Stimulated activated naive B cell treated with anti-CD40 and anti-IgM and Interleukin-4, amounts not matched to agents 10 μg/mL and 1 μg/mL and 100 μg/mL, for 72 hours (primary cell): ENCODE measurements at places on chromosomes 7 and 10.

- H3K27me3 ChIP-seq, result no peaks in the 10 kb centered on the region
- H3K4me1 ChIP-seq, result peaks cover 5% of the 10 kb centered on the region
- DNase-seq, result no peak
- H3K36me3 ChIP-seq, result peaks cover 2% of the 10 kb centered on the region
- H3K4me3 ChIP-seq, result no peak overlapping the region
Observed at GRCh38 chr7:39910108-39910869, 39.8 kb upstream of the CDK13 start.

- no peak for DNase-seq
- H3K27ac ChIP-seq, result no peak overlapping the region
- no peak overlapping the region for H3K4me3 ChIP-seq
- no peaks in the 10 kb centered on the region for H3K36me3 ChIP-seq
- H3K27me3 ChIP-seq, result no peaks in the 10 kb centered on the region
Observed at GRCh38 chr7:81404669-81405068, 365.2 kb downstream of the HGF start.

GRCh38 chr10:48708144-48708543 lies 23.5 kb downstream of the WDFY4 start:
- DNase-seq, result no peak
- H3K36me3 ChIP-seq, result peaks cover 71% of the 10 kb centered on the region
- peak overlapping the region; percentile 81 for H3K27ac ChIP-seq

GRCh38 chr10:16381083-16381482 lies 55.7 kb upstream of the PTER start:
- no peak overlapping the region for H3K4me3 ChIP-seq
- DNase-seq, result no peak
- no peak overlapping the region for H3K27ac ChIP-seq

- no peaks in the 10 kb centered on the region for H3K36me3 ChIP-seq
- no peak for DNase-seq
- H3K4me3 ChIP-seq, result no peak overlapping the region
- no peaks in the 10 kb centered on the region for H3K27me3 ChIP-seq
- no peaks in the 10 kb centered on the region for H3K4me1 ChIP-seq
- H3K27ac ChIP-seq, result no peak overlapping the region
Observed at GRCh38 chr10:131429942-131430341, 118.4 kb upstream of the TCERG1L start.

DNA sequence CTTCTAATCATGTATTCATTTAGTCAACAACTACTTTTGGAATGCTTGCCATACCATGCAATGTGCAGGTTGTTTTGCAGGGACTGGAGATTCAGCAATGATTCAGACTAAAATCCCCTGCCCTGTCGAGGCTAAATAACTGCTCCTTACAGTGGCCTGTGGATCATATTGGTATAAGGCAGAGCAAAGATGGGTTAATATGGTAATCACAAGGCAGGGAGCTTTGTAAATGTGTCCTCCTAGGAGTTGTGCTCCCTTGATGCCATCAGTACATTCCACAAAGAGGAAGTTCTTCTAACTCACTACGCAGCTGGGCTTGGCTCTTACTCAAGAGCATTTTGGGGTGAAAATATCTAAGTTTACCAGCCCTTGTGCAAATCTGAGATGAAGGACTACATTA lies 614 bp upstream of the IFIT2 start:
- H3K27me3 ChIP-seq, result no peaks in the 10 kb centered on the region
- H3K4me1 ChIP-seq, result peaks cover 57% of the 10 kb centered on the region
- peaks cover 4% of the 10 kb centered on the region for H3K36me3 ChIP-seq

GRCh38 chr10:127932521-127933270 lies 25.8 kb downstream of the PTPRE start:
- H3K36me3 ChIP-seq, result no peaks in the 10 kb centered on the region
- DNase-seq, result no peak
- H3K4me1 ChIP-seq, result no peaks in the 10 kb centered on the region
- peaks cover 12% of the 10 kb centered on the region for H3K27me3 ChIP-seq

DNA sequence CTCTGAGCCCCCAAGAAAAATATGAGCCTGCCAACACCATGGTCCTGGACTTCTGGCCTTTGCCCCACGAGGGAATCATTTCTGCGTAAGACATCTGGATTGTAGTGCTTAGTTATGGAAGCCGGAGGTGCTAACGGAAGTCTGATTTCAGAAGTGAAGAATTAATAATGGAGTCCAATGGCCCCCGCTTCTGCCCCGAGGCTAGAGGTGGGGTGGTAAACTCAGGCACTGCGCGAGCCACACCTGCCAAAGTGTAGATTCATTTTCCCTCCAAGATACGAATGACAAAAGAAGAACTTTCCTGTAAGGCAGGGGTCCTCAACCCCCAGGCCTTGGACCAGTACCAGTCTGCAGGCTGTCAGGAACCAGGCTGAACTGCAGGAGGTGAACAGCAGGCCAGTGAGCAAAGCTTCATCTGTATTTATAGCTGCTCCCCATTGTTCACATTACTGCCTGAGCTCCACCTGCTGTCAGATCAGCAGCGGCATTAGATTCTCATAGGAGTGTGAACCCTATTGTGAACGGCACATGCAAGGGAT lies 22.3 kb downstream of the CNPY1 start:
- peaks cover 57% of the 10 kb centered on the region for H3K27me3 ChIP-seq
- no peak overlapping the region for H3K27ac ChIP-seq
- H3K36me3 ChIP-seq, result no peaks in the 10 kb centered on the region
- no peak for DNase-seq
- H3K4me3 ChIP-seq, result no peak overlapping the region
- no peaks in the 10 kb centered on the region for H3K4me1 ChIP-seq

- H3K36me3 ChIP-seq, result no peaks in the 10 kb centered on the region
- no peak overlapping the region for H3K27ac ChIP-seq
- DNase-seq, result no peak
- H3K27me3 ChIP-seq, result peaks cover 27% of the 10 kb centered on the region
- H3K4me1 ChIP-seq, result peaks cover 6% of the 10 kb centered on the region
Observed at GRCh38 chr7:94295850-94296249, 98.8 kb upstream of the COL1A2 start.

DNA sequence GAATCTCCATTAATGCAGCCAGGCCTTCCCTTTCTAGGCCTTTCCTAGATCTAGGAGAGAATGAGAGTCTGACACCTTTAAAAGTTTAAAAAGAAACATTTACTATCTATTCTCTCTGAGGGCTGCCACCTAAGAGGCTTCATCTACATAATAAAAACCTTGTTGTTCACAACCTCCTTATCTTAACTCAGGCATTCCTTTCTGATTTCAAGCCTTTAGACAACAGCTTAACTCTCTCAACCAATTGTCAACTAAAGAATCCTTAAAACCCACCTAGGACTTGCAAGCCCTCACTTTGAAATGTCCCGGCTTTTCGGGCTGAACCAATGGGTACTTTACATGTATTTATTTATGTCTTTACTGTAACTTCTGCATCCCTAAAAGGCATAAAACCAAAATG lies 64.3 kb upstream of the RET start:
- no peak overlapping the region for H3K27ac ChIP-seq
- H3K27me3 ChIP-seq, result no peaks in the 10 kb centered on the region
- no peak overlapping the region for H3K4me3 ChIP-seq
- H3K4me1 ChIP-seq, result no peaks in the 10 kb centered on the region
- no peak for DNase-seq

DNA sequence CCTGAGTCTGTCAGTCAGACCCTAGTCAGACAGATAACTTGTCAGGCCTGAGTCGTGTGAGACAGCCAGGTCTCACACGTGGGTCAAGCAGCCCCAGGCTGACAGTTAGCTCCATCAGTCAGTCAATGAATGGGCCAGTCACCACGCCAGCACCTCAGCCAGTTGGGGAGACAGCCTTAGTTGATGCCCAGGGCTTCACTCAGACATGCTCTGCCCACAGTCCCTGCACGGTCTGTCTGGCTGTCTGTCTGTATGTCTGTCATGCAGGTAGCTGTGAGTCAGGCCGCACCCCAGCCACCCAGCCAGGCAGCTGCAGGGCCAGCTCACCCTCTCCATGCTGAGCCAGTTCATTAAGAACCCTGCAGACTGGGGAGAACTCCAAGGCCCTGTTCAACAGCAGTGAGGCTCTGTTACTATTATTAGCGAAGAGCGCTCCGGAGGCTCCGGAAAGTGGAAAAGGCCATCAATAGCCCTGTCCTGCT lies 141.1 kb upstream of the PCBD1 start:
- H3K27me3 ChIP-seq, result peaks cover 18% of the 10 kb centered on the region
- no peak overlapping the region for H3K4me3 ChIP-seq
- no peak overlapping the region for H3K27ac ChIP-seq
- H3K4me1 ChIP-seq, result no peaks in the 10 kb centered on the region
- DNase-seq, result no peak
- H3K36me3 ChIP-seq, result no peaks in the 10 kb centered on the region

- no peaks in the 10 kb centered on the region for H3K27me3 ChIP-seq
- H3K4me3 ChIP-seq, result no peak overlapping the region
- H3K4me1 ChIP-seq, result no peaks in the 10 kb centered on the region
- no peak for DNase-seq
Observed at GRCh38 chr10:105540381-105540780, 899.3 kb downstream of the SORCS3 start.

DNA sequence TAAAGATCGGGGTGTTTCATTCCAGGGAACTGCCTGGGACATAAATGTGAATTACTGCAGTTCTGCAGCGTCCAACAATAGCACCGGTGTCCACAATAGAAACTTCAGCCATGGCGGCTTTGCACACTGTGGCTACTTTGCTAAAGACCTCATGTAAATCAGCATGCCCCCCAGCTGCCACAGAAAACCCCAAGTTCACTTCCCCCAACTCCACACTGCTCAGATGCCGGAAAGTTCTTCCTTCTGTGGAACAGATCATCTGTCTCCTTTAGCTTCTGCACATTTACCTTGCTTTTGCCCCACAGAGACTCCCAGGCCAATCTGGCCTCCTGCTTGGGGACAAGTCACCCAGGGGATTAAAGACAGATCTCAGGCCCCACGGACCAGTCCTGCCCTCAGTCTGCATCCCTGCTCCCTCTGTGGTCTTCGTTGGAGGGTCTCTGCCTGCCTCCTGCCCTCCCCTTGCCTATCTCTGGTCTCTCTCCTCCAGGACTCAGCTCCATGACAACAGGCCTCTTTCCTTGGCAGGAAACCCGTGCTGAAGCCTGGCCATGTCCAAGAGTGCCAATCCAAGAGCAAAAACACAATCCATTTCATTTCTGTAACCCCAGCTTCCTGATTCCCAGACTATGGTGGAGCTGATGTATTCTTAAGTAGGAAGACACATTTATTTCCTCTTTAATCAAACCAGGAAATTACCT lies 403.2 kb downstream of the RPS24 start:
- no peak for DNase-seq
- peaks cover 3% of the 10 kb centered on the region for H3K4me1 ChIP-seq
- peaks cover 31% of the 10 kb centered on the region for H3K27me3 ChIP-seq

DNA sequence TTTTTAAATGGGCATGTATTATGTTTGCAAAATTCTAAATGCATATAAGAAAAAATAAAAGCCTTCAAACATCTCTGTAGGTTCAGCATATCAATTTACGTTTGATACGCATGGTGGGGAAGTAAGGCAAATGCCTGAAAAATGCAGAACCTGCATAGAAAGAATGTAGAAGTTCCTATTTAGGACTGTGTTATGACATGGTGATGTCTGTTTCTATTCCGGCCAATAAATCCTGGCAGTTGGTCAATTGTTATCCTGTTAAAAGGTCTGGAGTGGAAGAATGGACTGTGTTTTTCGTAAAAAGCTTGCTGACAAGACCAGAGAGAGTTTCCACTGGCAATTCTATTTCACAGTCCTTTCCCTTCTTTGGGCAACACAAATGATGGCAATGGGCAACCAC lies 49.6 kb upstream of the CAV2 start:
- peaks cover 3% of the 10 kb centered on the region for H3K27me3 ChIP-seq
- no peak overlapping the region for H3K4me3 ChIP-seq
- no peak for DNase-seq
- no peak overlapping the region for H3K27ac ChIP-seq
- no peaks in the 10 kb centered on the region for H3K36me3 ChIP-seq

DNA sequence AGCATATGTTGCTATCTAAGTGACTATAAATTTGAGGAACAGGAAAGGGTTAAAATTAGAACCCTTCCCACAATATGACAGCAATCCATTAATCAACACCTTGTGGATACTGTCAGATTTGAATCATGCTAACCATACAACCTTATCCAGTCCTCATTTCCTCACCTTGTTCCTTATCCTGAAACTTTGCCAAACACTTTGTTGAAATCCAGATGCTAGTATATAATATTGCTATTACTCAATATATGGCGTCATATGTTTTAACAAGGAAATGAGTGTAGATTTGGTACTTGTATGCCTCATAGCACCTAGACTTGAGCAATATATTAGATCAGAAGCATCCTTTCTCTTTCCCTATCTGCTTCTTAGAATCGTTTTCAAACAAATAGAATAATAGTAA lies 66.3 kb upstream of the SLC25A13 start:
- peaks cover 2% of the 10 kb centered on the region for H3K36me3 ChIP-seq
- no peak overlapping the region for H3K4me3 ChIP-seq
- no peak for DNase-seq
- no peaks in the 10 kb centered on the region for H3K4me1 ChIP-seq
- H3K27ac ChIP-seq, result no peak overlapping the region
- H3K27me3 ChIP-seq, result no peaks in the 10 kb centered on the region

DNA sequence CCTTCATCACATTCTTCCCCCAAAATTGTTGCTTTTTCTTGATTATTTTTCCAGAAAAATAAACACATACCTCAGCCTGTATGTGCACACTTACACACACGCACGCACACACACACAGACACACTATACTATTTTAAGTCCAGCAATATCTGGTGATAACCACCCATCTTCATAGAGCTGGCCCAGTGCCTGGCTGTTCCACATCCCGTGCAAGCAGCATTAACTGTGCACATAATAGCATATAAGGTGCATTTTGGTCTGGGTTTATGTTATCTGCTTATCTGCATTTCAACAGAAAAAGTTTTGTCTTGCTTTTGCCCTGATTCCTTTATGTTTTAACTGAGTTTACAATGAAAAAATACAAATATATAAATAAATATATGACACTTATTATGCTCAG lies 143.1 kb upstream of the KLF6 start:
- no peaks in the 10 kb centered on the region for H3K27me3 ChIP-seq
- H3K36me3 ChIP-seq, result no peaks in the 10 kb centered on the region
- H3K4me1 ChIP-seq, result peaks cover 38% of the 10 kb centered on the region
- H3K4me3 ChIP-seq, result no peak overlapping the region
- no peak for DNase-seq

GRCh38 chr7:38222481-38223096 lies 44.5 kb downstream of the STARD3NL start:
- H3K4me1 ChIP-seq, result peaks cover 5% of the 10 kb centered on the region
- H3K36me3 ChIP-seq, result peaks cover 30% of the 10 kb centered on the region
- H3K27ac ChIP-seq, result no peak overlapping the region
- no peaks in the 10 kb centered on the region for H3K27me3 ChIP-seq

- no peaks in the 10 kb centered on the region for H3K36me3 ChIP-seq
- DNase-seq, result no peak
- H3K4me3 ChIP-seq, result no peak overlapping the region
- no peaks in the 10 kb centered on the region for H3K27me3 ChIP-seq
Observed at GRCh38 chr10:51950371-51950995, 251.1 kb upstream of the CSTF2T start.

DNA sequence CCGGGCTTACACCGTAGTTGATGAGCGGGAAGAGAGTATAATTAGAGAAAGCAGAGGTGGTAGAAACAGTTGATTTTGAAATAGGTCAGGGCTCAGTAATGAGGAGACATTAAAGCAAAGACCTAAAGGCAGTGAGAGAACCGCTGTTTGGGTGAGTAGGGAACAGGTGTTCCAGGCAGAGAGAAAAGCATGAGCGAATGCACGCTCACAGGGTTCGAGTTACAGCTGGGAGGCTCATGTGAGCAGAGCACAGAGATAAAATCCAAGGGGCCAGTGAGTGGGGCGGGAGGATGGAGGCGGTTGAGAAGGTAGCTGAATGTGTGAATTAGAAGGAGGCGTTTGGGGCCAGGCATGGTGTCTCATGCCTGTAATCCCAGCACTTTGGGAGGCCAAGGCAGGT lies 39.9 kb downstream of the APBB1IP start:
- peak overlapping the region; percentile 93 for H3K27ac ChIP-seq
- H3K27me3 ChIP-seq, result no peaks in the 10 kb centered on the region
- H3K4me1 ChIP-seq, result peaks cover 70% of the 10 kb centered on the region
- no peak for DNase-seq
- peak overlapping the region; percentile 59 for H3K4me3 ChIP-seq
